ENCODE measurements at places on chromosomes 2 and 18.

- DNase-seq = no peak
Measured at GRCh38 chr18:48698707-48699106, 159.9 kb downstream of the CTIF start.

DNA sequence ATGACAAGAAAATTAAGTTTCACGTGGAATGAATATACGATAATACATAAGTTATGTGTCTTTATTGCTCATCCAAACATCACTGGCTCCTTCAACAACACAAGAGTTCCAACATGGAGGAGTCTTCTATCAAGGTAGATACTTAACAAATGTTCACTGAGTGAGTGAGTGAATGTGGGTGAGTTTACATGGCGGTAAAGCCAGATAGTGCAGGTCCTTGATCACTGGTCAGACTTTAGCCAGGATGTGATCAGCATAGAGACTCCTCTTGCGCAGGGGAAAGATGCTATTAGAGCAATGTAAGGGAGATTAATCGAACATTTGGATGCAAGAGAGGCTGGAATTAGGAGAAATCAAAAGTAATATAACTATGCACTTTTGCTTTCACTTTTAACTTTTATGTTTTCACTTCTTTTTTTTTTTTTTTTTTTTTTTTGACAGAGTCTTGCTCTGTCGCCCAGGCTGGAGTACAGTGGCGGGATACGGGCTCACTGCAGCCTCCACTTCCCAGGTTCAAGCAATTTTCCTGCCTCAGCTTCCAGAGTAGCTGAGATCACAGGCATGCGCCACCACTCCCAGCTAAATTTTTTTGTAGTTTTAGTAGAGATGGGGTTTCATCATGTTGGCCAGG is 249.0 kb upstream of the ID2 start:
- DNase-seq = no peak

GRCh38 chr18:8706791-8707555 is 1.6 kb downstream of the MTCL1 start:
- no peak for DNase-seq

DNA sequence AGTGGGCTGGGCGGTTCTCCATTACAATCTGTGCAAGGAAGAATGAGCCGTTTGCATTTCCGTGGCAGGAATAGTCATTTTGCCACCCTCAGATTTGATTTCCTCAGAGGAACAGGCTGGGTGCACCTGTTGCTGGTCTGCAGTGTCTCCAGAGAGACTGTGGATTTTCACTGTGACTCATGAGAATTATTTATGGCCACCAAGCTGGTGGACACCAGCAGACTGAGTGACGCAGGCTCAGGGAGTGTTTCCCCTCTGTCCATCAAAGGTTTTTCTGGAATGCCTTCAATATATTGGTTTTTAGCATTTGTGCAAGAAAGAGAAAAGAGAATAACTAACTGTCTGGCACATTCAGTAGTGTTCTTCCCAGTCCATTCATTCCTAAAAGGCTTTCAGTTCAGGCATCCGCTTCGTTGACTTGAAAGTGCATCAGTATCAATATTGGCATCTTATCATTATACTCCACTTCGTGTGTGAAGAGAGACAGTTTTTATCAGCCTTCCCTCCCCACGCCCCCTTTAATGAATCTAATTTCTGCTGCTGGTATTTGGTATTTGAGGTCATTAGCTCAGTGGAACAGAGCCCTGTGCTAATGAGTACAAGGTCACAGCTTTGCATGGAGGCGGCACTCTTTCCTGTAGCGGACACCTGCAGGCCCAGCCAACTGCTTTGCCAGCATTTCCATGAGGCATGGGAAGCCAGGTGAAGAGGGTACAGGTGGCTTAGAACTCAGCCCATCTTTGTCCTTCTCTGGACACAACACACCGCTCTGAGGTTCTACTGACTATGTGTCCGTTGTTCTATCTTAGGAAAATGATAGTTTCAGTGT is 39.9 kb downstream of the PRKCE start:
- DNase-seq = no peak

- no peak for DNase-seq
Measured at GRCh38 chr2:48694149-48694548, 61.4 kb downstream of the LHCGR start.

DNA sequence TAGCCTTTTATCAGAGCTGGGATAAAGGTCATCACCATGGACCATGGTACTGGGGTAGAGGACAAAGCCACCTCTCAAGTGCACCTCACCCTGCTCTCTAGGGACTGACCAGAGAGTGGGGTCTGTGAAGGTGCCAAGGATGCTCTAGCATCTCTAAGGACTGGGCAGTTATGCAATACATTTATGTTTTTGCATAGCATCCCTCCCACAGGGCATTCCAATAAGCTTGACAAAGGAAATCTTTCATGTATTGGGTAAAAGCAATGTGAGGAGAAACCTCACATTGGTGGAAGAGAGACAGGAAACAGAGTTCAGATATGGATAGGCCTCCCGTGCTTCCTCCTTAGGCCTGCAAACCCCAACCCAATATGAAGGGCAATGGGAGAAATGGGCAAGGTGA is 31.6 kb downstream of the STK39 start:
- no peak for DNase-seq

DNA sequence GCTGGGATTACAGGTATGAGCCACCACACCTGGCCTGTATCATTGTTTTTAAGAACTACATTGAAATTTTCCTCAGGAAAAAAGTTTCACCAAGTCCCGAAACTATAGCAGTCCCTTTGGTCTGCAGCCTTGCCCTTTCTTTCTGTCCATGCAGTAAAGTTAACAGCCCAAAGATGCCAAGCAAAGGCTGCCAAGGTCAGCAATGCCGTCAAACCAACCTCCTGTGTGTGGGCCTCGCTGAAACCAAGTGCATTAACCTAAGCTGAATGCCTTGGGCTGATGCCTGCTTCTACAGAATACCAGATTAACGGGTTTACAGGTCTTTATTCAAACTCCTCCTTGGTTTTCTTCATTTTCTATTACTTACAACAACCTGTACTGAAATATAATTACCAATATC is 73.1 kb downstream of the EIF5B start:
- DNase-seq = no peak

DNA sequence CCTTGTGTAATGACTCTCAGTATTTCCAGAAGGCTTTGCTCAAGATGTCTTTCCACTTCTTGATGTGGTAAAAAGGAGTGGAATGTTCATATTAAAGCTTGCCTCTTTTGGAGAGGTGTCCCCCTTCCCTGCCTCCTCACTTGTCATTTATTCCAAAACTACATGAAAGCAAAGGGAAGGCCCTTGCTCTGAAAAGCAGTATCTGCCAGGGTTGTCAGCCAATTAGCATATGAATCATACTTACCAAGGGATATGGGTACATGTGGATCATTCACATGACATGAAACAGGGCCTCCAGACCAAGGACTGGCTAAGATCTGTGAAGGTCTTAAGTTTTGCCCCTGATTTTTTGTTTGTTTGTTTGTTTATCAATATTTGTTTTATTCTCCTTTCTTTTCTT is 31.3 kb downstream of the ANXA4 start:
- no peak for DNase-seq

- DNase-seq = no peak
Measured at GRCh38 chr2:2563309-2563860, 232.3 kb upstream of the MYT1L start.

DNA sequence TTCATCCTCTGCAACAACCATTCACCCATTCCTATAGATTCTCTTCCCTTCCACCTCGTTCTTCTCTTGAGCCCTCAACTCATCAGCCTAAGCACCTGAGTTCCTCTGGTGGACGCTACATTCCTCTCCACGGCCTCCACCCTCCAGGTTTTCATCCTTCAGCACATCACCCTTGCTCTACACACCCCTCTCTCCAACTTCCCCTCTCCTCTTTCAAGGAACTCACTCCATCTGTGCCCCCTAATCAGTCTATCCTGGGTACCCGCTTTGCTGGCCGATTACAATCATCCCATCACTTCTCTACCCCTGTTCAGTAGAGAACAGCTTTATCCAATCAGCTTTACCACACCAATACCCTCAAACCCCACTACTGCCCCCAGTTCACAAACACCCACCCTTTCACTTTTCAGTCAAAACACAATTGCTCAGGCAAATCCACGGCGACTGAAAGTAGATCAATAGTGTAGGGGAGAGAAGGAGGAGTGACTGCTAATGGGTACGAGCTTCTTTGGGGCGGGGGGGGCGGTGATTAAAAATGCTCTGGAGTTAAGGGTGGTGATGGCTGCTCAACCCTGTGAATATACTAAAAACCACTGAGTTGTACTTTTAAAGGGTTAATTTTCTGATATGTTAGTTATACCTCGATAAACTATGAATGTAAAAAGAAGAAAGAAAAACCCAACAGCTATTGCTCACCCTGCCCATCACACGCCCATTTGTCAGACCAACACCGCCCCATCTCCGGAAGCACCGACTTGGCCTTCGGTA is 857 bp downstream of the DYM start:
- no peak for DNase-seq

- no peak for DNase-seq
Measured at GRCh38 chr2:182330451-182331305, 96.2 kb downstream of the PDE1A start.

DNA sequence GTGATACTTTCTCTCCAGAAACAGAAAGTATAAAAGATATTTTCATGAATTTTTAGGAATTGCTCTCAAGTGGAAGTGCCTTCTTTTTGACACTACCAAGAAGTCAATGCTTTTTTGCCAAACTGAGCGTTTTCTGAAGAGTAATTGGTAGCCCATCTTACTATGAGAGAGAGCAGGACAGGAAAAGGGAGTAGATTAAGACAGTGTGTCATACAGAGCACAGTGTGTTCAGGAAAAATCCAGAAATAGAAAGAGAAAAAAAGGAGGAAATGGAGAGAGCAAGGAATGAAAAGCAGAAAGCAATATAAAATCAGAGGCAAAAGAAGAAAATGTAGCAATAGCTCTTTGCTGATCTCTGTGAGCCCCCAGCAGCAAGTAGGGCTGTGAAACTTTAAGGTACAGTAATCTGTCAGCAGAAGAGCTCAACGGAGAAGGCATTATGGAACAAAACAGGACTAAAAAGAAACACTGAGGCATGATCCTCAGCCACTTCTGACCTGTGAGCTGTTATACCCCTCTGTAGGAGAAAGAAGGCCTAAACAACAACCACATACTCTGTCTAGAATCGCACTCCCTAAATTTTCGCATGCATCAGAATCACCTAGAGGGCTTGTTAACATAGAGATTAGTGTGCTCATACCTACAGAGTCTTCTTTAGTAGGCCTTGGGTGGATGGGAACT is 15.0 kb upstream of the PGAP1 start:
- no peak for DNase-seq

GRCh38 chr2:8627692-8628085 is 54.2 kb upstream of the ID2 start:
- no peak for DNase-seq

Measured in activated CD8-positive, alpha-beta memory T cell treated with anti-CD3 and anti-CD28 coated beads for 4 hours (primary cell).